ENCODE measurements at places on chromosomes 6 and 20. TPM values are rescaled to one million over a fixed set of nuclear protein-coding genes. Genes with fewer than 3 reads are reported as not detected.

Gene TGM2
- 0.11 TPM for total RNA-seq

Gene STMND1
- not detected for total RNA-seq

Gene DNMT3B
- 3.5 TPM for total RNA-seq

Gene PRPH2
- not detected for total RNA-seq

Gene FAM209B
- 1.5 TPM for total RNA-seq

Gene HSPA1L
- 2.6 TPM for total RNA-seq

Measured in T-helper 2 cell treated with Interferon-gamma antibody and Interleukin-4, amounts not matched to agents 100 ng/mL and 5 ng/mL, for 36 hours (primary cell).